ENCODE measurements at places on chromosomes 6 and 20.

- no peak for DNase-seq
Measured at GRCh38 chr6:21064756-21065340, 528.7 kb upstream of the SOX4 start.

GRCh38 chr20:17365831-17366230 lies 139.0 kb downstream of the PCSK2 start:
- DNase-seq: no peak

- no peak for DNase-seq
Measured at GRCh38 chr20:47380481-47380880, 24.0 kb upstream of the ZMYND8 start.

GRCh38 chr6:39231521-39232243 lies 2.4 kb upstream of the KCNK5 start:
- no peak for DNase-seq

GRCh38 chr6:27478141-27478705 lies 5.3 kb upstream of the ZNF184 start:
- no peak for DNase-seq

DNA sequence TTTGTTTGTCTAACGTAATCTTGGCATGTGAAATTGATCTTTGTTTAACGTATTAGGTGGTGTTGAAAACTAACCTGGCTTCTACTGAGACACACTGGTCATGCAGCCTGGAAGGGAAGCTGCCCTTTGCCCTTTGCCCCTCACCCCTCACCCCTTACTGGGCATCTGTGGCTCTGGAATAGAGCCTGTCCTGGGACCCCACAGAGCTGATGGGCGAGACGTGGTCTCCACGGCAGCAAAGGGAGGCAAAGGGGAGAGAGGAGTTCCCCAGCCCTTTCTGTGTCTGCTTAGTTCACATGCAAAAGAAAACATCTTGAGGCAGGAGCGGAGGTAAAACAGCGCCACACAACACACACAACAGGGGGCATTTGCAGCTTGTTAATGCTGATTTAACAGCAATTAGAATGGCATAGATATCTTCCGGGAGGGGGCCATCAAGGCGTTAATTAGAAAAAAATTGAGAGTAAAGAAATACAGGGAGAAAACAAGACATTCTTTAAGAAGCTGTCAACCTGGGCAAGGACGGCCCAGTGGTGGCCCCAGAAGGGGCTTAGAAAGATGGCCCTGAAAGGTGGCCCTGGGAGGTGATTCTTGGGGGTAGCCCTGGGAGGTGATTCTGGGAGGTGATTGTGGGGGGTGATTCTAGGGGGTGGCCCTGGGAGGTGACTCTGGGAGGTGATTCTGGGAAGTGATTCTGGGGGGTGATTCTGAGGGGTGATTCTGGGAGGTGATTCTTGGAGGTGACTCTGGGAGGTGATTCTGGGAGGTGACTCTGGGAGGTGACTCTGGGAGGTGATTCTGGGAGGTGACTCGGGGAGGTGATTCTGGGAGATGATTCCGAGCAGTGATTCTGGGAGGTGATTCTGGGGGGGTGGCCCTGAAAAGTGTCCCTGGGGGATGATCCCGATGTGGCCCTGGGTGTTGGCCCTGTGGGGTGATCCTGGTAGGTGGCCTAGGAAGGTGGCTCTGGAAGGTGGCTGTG lies 44.5 kb upstream of the DACT2 start:
- DNase-seq: no peak

DNA sequence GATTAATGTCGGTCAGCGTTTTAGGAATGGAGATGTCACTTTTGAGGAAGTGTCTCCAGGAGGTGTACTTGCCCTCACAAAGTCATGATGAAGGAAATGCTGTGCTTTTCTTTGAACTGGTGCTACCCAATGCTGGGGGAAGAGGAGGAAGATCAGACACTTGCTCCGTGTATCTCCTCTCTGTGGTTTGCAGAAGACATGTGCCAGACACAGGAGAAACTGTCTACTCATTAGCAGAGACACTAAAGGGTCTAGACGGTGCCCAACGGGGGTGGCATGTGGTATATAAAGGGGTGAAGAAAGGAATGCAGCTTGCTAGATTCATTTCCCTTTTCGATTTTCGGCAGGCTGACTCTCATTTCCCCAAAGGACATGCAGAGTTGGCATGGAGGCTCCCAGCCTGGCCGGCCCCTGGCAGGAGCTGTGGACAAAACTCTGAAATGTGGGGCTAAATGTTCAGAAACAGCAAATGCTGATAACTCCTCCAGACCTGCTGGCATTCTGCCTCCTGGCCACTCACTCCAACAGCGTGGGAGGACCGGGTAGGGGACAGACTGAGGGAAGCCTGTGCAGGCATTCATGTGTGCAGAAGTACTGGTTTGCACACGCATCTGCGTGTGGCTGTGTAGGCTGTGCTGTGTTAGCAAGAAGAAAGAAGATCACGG lies 59.6 kb upstream of the QKI start:
- DNase-seq: no peak

DNA sequence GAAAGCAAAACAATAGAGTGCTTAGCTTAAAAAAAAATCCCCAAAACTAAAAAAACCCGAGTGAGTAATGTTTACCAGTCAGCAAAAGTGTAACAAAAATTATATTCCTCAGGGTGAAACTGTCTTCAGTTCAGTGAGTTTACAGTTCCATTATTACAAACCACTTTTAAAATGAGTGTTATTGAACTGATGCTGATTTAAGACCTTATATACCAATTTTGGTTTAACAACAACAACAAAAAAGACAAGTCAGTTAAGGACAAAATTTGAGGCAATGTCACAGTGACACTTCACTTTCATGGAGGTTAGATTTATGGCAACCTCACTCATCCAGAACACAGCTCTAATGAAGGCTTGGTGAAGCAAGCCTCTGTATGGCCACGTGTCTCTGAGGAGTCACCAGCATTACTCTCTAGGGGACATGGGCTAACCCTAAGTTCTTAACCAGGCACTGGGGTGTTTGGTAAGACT lies 630.8 kb downstream of the PHF3 start:
- DNase-seq: no peak

GRCh38 chr6:138909975-138910374 lies 78.1 kb downstream of the REPS1 start:
- no peak for DNase-seq

DNA sequence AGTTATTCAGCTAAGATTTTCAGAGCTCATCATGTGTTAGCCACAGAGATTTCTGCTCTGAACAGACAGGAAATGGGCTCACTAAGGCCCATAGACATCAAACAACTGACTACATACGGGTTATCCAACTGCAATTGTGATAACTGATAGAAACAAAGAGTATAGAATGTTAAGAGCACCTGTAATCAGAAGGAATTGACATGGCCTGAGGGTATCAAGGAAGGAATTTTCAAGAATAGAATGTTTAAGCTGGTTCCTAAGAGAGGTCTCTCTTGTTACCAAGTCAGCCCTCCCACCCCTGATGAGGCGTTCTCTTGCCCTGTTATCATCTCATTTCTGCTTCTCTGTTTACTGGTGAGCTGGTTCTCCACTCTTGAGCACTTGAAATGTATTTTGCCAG lies at the start of gene MEI4:
TSS of gene MEI4 (plus strand) at position 301 of the 400 bp plus-strand sequence. CDS start 37,633 bp downstream, outside the sequence.
- no peak for DNase-seq

DNA sequence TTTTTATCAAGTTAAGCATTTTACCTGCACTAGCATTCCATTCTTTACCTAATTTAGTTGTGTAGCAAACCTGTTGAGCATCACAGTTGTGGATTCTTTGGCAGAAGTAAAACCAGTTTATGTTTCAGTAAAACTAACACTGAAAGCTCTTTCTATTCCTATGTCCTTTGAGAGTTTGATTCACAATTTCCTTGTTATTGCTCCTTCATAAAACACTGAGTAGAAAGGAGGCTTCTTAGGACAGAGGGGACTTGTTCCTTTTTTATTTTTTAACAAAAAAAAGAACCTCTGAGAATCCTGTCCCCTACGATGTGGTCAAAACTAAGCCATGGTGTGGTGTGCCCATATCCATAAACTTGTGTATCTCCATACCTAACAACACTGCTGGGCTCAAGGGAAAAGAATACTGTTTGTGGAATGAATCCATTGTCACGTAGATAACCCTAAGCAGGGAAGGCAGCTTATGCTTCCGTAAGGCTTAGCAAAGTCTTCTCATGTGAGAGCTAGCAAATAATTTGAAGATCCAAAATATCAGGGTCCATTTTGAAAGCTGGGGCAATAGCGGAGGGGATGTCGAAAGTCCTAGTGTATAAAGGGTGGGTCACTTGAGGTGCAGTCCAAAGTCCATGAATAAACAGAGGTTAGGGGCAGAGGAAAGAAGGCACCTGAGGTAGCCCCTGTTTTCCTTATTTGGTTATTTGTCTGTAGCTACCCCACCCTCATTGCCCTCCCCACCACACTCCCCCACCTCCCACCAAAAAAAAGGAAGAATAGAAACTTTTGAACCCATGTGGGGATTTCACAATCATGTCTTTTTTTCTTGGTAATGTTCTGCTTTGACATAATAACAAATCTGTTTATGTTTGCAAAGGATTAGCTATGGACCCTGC lies 71.0 kb downstream of the PLAGL1 start:
- no peak for DNase-seq

- no peak for DNase-seq
Measured at GRCh38 chr6:147382945-147383554, 125.4 kb upstream of the SAMD5 start.

All from GDM1 (cell line).